ENCODE measurements at places on chromosomes 7 and 10.

DNA sequence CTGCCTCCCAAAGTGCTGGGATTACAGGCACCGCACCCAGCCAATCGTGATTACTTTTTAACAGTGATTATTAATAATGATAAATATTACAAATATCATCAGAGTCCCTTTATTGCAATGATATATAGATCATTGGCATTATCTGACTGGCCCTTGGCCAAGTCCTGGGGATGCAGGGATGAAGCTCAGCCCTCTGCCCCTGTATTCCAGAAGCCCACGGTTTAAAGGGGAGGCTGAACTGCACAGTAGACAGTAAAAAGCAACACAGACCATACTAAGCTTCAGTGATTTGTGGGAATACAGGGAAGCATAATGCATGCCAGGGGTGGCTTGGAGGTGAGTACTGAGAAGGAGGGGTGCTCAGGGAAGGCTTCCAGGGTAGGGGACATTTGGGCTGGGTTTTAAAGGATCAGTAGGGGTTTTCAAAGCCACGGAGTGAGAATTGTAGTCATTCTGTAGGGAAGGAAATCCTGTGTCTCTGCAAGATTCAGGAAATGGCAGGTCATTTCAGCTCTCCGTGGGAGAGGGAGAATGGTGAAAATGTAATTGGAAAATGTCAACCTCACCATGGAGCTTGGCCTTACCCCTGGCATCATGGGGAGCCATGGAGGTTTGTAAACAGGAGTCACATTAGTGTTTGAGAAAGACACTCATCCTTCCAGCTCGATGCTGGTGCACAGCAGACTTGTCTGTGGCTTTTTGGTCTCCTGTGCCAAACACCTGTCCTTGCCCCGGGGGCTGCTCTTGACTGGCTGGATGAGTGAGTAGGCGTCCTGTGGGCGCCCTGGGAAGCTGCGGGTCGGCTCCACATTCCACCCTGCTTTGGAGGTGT is 8.8 kb downstream of the ADAMTS14 start:
- no peak for DNase-seq

GRCh38 chr10:111595173-111595572 is 518.3 kb downstream of the ADRA2A start:
- no peak for DNase-seq

DNA sequence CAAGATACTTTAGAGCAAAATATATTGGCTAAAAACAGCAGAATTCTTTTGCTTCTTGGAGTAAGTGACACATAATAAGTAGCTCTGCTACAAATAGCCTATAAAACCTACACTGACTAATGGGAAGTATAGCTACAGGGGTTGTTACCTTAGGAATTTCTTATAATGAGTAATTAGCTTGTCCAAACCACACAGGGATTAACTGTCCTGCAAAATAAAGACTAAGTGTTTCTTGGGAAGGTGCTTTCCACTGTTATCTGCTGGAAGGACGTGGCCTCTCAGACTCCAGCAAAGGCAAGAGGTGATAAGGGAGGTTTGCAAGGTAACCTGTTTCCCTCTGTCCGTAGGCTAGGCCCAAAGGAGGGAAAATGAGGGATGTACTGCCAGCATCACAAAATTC is 302.4 kb downstream of the DOCK4 start:
- DNase-seq: no peak

DNA sequence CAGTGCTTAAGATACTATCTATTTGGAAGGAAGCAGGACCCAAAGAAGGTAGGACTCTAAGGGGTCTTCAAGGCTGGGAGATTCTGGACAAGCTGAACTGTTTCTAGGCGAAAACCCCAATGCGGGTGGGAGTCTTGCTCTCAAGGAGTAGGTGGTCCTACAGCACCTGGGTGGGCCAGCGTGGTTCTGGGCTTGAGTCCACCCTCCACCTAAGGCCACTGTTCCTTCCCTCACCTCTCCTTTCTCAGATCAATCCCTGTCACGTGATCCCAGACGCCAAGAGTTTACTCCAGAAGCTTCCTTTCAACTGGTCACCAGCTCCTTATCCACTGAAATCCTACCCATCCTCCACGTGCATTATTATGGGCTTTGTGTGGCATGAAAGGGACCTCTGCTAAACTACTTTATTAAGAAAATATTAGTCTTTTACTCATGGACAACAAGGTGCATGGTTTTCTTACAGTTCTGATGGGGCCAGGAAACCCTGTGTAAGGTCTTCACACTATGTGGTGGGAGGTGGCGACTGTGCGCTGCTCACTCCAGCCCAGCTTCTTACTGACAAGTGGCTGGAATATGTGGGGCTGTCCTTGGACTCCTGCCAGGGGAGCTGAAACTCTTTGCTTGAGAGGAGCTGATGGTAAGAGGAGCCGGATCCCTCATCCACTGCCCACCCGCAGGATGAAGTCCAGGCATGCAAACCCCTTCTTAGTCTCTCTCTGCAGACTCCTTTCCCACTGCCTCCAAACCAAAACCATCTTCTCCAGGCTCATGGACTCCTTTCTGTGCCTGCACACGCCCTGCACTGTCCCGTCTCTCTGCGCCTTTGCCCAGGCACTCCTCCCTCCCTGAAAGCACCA is 1.6 kb downstream of the ZNF746 start:
- peak; percentile 64 for DNase-seq

GRCh38 chr10:70985824-70986622 is 97.7 kb upstream of the PCBD1 start:
- no peak for DNase-seq

GRCh38 chr10:86127274-86127819 is 239.2 kb downstream of the GRID1 start:
- no peak for DNase-seq

DNA sequence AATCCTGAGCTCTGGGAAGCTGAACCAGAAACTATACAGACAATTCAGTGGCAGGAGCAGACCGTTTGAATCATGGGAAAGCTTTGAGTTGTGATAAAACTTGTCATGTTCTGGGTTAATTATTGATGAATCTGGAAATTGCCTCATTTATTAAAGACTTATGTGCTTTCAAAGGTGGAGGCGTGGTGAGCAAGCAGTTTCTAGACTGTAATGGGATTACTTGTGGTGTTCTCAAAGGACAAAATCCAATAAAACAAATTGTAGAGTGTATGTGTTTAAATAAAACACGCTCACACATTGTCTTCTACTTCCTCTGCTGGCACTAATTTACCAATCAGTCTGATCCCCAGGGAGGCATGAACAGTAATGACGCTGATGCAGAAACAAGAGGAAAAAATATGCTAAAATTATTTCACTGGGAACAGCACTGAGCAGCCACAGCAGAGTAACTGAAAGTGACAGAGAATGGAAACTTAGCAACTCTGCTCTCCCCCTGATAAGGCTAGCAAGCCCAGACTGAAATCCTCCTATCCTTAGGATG is 25.1 kb downstream of the PARD3 start:
- no peak for DNase-seq

- DNase-seq: no peak
Observed at GRCh38 chr10:53356616-53357349, 584.2 kb upstream of the MBL2 start.

DNA sequence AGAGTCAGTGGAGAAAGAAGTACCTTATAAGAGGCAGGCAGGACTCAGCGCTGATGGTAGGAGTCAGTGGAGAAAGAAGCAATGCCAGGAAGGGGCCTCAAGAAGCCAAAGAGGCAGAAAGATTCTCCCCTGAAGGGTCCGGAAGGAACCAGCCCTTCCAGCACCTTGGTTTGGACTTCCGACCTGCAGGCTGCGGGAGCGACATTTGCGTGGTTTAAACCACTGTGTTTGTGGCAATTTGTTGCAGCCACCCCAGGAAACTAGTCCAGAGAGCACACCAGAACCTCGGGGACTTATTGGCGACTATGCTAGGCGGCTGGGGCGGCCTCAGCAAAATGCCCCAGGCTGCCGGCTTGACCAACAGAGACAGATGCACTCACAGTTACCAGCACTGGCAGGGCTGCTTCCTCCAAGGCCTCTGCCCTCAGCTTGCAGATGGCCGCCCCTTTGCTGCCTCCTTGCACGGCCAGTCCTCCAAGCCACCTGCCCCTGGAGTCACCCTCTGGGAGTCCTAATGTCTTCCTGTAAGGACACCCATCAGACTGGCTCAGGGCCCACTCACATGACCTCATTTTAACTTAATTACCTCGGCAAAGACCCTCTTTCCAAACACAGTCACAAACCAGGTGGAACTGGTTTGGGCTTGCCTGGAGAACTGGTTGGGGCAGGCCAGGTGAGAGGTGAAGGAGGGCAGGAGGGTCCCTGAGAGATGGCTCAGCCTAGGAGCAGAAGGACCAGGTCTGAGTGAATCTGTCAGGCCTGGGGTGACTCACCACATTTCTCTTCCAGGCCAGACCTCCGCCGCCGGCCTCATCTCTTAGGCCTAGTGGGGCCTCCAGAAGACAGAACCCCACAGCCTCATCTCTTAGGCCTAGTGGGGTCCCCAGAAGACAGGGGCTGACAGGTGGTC is 26.1 kb downstream of the CALML3 start:
- no peak for DNase-seq

DNA sequence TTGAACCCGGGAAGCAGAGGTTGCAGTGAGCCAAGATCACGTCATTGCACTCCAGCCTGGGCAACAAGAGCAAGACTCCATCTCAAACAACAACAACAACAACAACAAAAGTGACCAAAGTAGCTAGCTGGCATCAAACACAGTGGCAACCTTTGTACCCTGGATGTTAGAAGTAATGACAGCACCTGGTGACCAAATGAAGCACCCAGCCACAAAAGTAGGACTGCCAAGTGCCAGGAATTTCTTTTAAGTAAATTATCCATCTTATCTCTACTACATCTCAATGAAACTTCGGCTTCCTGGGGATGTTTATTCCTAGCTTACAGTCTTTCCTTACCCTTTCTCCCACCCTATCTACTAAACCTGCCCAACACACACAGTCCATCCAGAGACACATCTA is 18.8 kb downstream of the SRPK2 start:
- no peak for DNase-seq

DNA sequence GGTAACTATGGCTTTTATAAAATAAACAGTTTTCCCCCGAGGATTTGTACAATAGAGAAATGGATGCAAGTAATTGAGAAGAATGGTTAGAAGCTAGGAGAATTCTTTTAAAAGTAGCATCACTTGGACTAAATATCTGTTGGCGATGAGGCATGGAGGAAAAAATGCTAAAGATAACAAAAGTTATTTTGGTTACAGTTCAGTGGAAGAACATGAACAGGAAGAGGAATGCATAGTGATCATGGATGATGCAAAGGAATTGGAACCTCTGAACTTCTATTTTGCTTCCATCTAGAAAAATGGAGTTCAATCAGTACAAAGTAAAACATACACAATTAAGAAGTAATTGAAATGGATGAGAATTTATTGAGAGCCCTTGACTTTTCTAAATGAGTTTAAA is 32.9 kb downstream of the ENTPD1 start:
- DNase-seq: no peak

GRCh38 chr7:150330211-150330885 is 7.0 kb upstream of the ACTR3C start:
- no peak for DNase-seq

- DNase-seq: no peak
Observed at GRCh38 chr7:48114115-48114514, 25.1 kb downstream of the UPP1 start.

GRCh38 chr10:84822931-84823630 is 494.7 kb downstream of the CCSER2 start:
- no peak for DNase-seq

- no peak for DNase-seq
Observed at GRCh38 chr7:152424348-152425108, 11.3 kb downstream of the KMT2C start.

DNA sequence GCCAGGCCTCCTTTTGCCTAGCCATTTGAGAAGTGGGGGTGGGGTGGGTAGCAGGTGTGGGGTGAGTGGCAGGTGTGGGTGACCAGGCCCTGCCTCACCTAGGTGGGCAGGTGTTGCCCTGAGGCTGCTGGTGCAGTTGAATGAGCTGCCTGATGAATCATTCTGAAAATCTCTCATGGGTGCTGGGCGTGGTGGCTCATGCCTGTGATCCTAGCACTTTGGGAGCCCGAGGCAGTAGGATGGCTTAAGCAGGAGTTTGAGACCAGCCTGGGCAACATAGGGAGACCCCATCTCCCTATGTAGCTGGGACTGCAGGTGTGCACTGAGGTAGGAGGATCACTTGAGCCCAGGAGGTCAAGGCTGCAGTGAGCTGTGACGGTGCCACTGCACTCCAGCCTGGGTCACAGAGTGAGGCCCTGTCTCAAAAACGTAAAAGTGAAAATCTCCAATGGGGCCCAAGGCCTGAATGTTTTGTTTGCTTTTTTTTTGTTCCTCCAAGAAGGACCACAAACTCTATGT is 17.7 kb downstream of the TSPAN14 start:
- DNase-seq: no peak

DNA sequence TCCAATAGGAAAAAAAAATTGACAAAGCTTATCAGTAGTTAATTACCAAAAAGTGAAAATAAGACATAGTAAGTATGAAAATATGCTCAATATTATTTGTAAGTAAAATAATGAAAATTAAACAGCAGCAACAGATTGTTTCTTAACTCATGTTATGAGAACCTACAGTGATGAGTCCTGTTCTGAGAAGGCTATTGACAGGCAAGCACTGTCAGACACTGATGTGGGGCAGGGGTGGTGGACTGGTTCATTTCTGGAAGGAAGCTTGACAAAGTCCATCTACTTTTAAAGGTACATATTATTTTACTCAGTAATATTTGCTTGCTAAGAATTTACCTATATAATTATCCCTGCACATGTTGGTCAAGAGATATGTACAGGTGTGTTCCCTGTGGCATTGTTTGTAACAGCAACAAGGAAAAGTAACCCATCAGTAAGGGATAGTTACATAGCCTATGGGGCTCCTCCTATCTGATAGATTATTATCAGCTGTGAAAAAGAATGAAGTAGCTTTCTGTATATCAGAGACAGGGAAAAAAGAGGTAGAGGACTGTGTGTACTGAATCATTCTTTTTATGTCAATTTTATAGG is 161.6 kb downstream of the RTKN2 start:
- DNase-seq: no peak

DNA sequence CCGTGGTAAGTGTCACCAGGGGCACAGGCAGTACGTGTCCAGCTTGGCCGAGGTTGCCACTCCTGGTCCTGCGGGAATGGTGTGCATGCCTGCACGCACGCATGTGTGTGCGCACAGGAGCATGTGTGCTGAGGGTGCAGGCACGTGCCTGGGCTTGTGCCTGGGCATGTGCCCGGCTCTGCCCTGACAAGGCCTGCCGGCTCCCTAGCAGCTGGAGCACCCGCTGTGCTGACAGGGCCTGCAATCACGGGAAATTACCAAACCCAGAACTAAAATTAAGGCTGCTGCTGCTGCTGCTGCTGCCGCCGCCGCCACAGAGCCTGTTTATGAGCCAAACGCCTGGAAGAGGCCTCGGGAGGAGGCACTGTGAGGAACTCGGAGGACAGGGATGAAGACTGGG is 28.7 kb downstream of the GHRHR start:
- no peak for DNase-seq

DNA sequence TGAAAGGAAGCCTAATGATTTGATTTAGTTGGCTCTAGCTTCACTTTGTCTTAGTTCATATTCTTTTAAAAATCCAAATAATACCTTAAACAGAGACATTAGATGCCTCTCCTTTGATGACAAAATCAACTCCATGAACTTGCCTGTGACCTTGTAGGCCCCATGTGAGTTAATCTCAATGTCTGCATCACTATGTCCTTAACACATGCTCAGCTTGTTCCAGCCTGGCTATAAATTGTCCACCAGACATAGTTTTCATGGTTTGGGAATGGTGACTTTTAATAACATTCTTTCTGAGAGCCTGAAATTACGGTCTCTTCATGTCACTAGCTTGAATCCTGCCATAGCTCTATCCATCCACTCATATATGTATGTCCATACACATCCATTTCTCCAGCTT is 656.3 kb upstream of the IGFBP3 start:
- DNase-seq: no peak

- DNase-seq: no peak
Observed at GRCh38 chr7:69643708-69644445, 45.6 kb downstream of the AUTS2 start.

GRCh38 chr10:20768843-20769242 is 128.3 kb downstream of the NEBL start:
- no peak for DNase-seq
